ENCODE measurements at places on chromosomes 16 and 17.

DNA sequence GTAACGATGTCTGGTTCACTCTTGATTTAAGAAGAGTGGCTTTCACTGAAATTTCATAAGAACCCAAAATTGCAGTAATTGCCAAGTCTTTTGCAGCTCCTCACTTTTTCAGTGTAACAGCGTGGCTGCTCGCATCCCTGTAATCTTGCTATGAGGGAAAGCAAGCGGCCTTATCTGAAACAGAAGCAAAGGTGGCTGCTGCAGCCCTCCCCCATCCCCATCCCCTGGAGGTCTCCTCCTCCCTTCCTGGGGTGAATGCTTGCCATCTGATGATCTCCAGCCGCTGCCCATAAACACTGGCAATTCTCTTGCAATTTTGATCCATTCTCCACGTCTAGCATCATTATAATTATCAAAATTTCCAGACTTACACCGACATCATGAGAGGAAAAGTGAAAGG lies 182.5 kb upstream of the ASIC2 start:
- no peak for DNase-seq

DNA sequence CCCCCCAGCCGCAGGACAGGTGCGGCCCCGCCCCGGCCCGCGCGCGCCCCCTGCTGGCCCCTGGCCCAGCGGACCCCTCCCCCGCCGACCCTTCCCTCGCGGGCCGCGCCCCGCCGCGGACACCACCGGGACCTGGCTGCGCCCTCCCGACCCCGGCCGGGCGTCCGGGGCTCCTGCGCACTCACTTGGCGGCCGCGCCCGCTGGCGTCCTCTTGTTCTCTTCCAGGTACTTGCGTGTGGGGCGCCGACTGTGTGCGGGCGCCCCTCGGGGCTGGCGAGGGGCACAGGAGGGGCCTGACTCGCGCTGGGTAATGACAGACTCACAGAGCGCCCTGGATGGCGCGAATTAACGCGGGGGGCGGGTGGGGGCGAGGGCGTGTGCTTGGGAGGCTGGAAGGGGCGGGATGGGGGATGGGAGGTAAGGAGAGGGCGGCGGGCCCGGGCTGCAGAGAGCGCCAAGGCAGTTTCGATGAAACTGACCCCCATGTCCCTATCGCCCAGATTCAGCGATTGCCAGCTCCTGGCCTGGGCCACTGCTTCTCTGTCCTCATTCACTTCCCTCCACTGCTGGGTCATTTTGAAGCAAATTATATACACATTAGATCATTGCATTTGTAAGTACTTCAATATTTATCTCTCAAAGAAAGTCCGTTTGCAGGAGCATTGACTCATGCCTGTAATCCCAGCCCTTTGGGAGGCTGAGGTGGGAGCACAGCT lies 445 bp upstream of the DBNDD1 start:
- DNase-seq = peak; percentile 80

- DNase-seq = no peak
Observed at GRCh38 chr17:50908140-50908859, 42.1 kb upstream of the TOB1 start.

DNA sequence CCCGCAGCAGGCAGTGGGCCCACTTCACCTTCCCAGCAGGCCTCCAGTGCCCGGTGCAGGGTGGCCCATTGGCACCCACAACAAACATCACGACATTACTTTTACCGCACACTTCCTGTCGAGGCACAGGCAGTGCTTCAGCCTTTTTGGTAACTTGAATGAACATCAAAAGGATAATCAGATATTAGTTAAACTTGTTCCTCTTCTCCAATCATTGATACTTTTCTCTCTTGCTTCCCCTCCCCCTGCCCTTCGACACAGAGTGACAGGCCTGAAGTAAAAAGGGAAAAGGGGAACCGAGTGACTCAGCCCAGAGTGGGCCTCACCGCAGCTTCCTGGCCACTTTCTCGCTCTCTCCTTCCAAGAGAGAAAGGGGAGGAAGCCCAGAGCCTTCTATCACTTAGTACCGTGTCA lies 507.0 kb downstream of the MAF start:
- no peak for DNase-seq

GRCh38 chr17:47813077-47813476 lies 8.5 kb downstream of the OSBPL7 start:
- DNase-seq = no peak

- no peak for DNase-seq
Observed at GRCh38 chr16:6722786-6723185, 609.9 kb upstream of the RBFOX1 start.

DNA sequence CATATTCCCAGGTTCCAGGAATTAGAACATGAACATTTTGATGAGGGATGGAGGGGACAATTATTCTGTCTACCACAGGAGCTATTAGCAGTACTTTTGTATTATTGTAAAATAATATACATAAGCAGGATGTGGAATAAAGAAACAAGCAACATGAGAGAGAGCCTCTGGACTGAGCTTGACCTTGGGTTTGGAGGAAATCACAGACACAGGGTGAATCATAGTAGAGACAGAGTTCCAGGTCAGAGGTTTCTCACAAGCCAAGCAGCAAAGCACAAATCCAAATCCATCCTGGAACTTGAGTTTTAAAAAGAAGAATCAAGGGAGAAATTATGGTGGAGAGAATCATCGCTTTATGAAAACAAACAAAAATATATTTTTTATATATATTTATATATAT lies 5.1 kb downstream of the KRT31 start:
- DNase-seq = no peak

- DNase-seq = no peak
Observed at GRCh38 chr16:19235886-19236285, 49.6 kb upstream of the CLEC19A start.

- DNase-seq = no peak
Observed at GRCh38 chr16:12652924-12653323, 150.8 kb downstream of the CPPED1 start.

GRCh38 chr16:67036323-67036741 lies 7.4 kb downstream of the CBFB start:
- DNase-seq = no peak

- DNase-seq = no peak
Observed at GRCh38 chr16:22874394-22874793, 60.4 kb downstream of the HS3ST2 start.

GRCh38 chr16:49411121-49411970 lies 37.7 kb downstream of the C16orf78 start:
- DNase-seq = no peak

GRCh38 chr16:78446992-78447563 lies 347.6 kb downstream of the WWOX start:
- no peak for DNase-seq

DNA sequence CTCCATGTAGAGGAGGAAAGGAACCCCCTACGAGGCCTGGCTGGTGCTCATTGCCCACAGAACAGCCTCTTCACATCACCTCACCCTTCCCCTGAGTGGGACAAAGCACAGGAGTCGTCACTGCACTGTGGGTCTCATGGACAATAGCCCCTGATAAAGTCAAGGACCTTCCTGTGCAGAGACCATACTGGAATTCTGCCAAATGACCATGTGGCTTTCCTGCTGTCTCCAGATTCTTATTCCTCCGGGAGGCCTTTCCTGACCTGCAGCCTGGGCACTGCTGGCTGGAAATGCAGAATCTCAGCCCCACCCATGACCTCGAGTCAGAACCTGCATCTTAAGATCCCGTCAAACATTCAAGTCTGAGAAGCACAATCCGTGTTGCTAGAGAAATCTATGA lies 60.5 kb upstream of the ERN1 start:
- DNase-seq = peak; percentile 88

DNA sequence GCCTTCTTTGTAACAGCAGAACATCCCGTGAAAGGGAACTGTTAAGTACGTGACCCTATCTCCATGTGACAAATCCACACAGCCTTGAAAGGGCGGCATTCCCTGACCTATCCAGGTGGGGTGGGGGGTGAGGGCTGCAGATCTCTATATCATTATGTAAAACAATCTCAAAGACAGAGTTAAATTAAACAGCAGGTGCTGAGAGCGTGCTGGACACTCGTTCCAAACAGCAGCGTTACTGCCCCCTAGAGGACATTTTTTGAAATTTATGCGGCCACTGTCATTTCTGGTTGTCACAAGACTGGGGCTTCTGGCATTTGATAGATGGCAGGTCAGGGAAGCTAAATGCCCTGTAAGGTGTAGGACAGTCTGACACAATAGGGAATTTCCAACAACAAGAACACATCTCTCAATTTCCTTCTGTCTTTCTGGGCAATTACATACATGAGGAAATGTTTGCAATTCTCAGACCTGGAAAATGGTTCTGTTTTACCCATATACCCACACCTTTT lies 6.7 kb upstream of the SLC25A39 start:
- DNase-seq = peak; percentile 91

GRCh38 chr16:67780847-67781564 lies 25.4 kb downstream of the RANBP10 start:
- no peak for DNase-seq

- no peak for DNase-seq
Observed at GRCh38 chr17:35586569-35587073, 501 bp upstream of the AP2B1 start.

DNA sequence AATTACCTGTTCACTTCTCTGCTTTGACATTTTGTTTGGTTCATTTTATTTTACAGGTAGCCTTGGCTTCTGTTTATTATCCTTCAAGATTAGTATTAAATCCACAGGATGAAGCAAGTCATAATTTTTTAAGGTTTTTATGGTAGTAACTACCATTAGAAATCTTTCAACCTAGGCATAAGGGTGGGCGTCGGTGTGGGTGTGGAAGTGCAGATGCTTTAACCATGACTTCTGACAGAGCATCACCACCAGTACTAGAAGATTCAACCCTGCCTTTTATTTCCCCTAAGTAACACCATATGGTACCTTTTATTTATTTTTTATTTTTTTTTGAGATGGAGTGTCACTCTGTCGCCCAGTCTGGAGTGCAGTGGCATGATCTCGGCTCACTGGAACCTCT lies 22.7 kb downstream of the AP2B1 start:
- DNase-seq = no peak

GRCh38 chr17:29597361-29598172 lies 4.6 kb downstream of the ANKRD13B start:
- peak; percentile 74 for DNase-seq

GRCh38 chr16:2194166-2194834 lies 2.1 kb downstream of the CASKIN1 start:
- DNase-seq = peak; percentile 41

- DNase-seq = no peak
Observed at GRCh38 chr16:77877712-77878347, 89.5 kb downstream of the VAT1L start.
